ENCODE measurements at places on chromosomes 7 and 10.

DNA sequence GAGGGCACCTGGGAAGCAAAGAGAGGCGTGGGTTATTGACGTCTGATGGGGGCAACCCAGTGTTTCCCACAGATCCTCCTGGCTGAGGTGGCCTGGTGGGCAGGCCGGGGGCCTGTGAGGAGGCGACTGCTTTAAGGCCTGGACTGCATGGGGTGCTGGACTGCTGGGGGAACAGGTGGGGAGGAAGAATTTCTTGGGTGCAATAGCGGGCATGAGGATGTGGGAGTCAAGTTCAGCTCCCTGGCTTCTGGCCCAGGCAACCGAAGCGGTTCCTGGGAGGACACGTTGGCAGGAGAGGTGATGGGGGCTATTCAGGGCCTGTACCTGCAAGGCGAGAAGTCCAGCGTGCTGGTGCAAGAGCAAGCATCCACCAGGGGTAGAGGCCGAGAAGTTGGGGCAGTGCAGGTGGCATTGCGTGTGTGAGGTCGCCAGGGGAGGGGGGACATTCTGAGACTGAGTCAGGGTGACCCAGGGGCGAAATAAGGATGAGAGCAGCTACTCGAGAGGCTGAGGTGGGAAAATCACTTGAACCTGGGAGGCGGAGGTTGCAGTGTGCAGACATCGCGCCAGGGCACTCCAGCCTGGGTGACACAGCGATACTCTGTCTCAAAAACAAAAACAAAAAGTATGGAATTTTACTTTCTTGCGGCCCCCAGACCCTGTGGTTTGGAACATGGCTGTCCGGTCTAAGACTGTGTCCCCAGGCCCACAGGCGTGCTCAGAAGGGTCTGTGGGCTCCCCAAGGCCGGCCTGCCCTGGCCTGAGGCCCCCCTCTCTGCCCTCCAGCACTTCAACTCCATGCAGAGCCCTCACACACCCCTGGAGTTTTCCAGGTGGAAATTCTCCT is 53.6 kb upstream of the ELN start:
- DNase-seq = no peak

DNA sequence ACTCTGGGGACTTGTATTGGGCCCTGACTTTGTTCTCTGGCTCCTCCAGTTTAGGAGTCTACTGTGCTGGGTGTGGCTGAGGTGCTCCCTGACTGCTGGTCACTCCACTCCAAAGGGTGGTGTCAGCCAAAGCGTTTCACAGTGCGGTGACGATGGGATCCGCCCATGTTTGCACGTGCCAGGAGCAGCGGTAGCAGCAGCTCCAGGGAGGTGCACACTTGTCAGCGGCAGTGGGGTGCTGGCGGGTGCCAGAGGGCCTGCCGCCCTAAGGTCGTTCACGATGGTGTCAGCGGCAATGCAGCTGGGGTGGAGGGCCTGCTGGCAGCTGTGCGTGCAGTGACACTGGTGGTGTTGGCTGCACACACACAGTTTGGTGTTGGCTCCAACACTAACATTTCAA is 268.5 kb upstream of the AKR1E2 start:
- no peak for DNase-seq

- DNase-seq = no peak
Measured at GRCh38 chr10:79938728-79939406, 10.0 kb downstream of the SFTPD start.

GRCh38 chr10:119103241-119103902 is 541 bp upstream of the DENND10 start:
- DNase-seq = no peak

DNA sequence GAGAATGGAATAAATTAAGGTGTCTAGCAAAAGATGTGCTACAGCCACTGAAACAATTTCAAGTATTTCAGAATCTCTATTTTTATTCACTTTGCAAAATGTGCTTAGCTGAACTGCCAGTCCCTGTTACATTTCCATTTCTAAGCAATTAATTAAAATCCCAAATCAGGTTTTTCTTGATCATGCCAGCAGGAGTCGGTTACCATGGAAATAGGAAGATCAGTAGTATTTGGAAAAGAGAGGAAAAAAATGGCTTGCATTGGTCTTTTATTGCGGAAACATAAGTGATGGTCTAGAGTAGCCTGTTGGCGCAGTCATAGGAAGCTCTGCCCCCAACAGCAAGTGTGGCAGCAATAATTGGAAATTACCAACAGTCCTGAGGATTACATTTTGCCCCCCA is 867.1 kb downstream of the GATA3 start:
- DNase-seq = no peak

GRCh38 chr7:134367956-134368749 is 51.4 kb upstream of the SLC35B4 start:
- peak; percentile 43 for DNase-seq

DNA sequence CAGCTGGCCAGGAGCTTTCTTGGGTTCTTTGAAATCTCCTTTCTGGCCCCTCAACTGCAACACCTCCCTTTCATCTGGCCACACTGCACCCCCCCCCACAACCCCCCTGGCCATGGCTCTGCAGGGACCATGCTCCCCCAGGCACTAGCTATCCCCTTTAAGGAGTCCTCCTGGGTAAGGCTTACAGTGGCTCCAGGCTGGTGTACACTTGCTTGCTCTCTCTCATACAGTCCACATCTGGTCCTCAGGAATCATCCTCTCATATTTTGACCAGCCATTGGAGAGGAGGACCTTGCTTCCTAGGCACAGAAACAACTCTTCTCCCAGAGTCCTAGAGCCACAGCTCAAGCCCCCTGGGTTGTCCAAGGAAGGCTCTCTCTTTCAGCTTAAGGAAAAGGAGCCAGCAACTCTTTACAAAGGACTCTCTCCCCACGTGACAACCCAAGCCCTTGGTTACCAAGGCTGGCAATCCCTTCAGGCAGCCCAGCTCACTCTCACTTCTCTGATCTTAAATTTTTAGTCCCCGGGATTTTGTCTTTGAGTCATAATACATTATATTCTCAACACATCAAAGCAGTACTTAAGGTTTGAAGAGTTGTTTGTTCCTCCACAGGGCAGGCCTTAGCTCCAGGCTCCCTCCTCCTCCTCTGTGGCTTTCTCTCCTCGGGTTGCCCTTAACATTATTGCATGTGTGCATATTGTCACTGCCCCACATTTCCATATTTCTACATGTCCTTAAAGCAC is 9.9 kb downstream of the GARIN1A start:
- no peak for DNase-seq

GRCh38 chr10:74050653-74051052 is 52.7 kb downstream of the VCL start:
- DNase-seq = no peak

- DNase-seq = peak; percentile 69
Measured at GRCh38 chr7:15801551-15801950, 115.1 kb upstream of the MEOX2 start.

GRCh38 chr7:140773104-140773503 is 76.6 kb downstream of the NDUFB2 start:
- peak; percentile 22 for DNase-seq

- DNase-seq = no peak
Measured at GRCh38 chr7:158730383-158731346, 26.1 kb upstream of the NCAPG2 start.

DNA sequence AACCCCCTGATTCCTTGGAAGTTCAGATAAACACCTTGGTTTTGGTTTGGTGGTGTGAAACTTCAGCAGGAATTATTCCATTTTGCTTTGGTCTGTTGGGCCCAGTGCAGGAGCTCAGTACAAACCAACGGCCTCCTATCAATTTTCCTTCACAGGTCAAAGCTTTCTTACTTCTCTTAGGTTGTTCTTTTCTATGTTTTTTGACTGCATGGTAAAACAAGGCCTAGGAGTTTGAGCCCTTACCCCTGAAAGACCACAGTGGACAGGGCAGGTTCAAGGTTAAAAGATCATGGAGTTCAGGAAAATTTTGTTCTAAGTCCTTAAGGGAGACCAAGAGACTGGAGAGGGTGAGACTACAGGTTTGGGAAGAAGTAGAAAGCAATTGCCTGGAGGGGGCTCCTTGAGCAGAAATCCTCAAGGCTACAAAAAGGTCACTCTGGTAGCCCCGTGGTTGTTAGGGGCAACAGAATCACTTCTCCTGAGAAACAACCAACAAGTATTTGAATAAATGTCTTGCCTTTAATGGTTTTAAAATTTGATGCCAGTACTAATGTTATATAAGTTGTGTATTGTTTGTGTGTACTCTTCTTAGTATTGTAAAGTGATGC is 40.9 kb upstream of the FHIP2A start:
- no peak for DNase-seq

- no peak for DNase-seq
Measured at GRCh38 chr10:79131836-79132631, 63.3 kb downstream of the ZMIZ1 start.

DNA sequence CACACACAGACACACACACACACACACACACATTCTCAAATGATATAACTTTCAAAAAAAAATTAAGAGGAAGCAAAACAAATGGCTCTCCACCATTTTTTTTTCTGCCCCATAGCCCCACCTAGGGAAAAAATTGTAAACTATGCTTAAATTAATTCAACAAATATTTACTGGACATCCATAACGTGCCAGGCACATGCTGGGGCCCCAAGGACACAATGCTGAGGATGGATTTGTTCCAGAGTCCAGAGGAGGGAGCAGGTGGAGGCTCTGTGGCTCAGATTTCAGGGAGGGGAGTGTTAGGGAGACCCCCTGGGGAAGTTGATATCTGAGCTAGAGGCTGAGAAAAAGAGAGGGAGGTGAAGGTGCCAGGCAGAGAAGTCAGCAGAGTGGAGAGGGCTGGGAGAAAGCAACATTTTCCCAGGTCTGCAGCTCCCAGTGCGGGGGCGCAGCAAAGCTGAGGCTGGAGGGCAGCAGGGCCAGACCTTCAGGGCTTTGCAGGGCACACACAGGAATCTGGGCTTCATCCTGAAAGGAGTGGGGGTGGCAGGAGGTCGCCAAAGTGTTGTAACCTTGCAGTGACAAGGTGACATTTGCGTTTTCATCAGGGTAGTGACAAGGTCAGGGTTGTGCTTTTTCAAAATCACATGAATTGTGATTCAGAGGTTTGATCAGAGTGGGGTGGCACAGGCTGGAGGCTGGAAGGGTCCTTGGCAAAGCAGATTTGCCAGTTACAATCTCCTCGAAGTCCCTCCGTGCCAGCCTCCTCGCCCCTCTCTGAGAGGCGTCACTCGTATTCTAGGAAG is 261.6 kb downstream of the WDR11 start:
- no peak for DNase-seq

GRCh38 chr10:44936314-44936975 is 23.2 kb upstream of the RASSF4 start:
- DNase-seq = no peak

- DNase-seq = no peak
Measured at GRCh38 chr7:28446131-28446530, 33.8 kb downstream of the CREB5 start.

DNA sequence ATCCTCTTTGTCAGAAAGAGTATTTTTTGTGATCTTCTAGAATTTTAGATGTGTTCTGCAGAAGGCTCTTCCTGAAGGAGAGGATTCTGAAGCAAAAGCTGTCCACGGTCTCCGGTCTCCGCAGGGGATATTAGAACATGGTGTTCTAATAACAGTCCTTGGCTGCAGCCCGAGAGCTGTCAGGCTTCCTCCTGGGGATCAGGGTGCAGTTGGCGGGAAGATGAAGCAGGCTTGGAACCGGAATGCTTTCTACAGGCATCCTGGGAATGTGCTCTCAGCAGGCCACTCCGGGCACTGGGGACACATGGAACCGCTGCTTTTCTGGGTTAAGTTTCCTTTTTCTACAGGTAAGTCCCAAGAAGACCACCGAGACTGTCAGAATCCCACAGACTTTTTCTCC is 118.6 kb upstream of the PARD3 start:
- DNase-seq = no peak

DNA sequence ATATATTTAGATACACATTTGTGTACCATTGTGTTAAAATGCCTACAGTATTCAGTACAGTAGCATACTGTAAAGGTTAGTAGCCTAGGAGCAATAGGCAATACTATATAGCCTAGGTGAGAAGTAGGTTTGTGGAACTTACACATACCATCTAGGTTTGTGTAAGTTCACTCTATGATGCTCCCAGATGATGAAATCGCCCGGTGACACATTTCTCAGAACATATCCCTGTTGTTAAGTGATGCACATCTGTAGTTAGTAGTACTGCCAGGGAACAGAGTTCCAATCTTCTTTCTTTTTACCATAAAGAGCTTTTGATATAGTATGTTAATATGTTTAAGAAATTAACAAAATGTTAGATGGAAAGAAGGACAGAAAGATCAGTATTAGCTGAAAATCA is 138.2 kb downstream of the SNX13 start:
- peak; percentile 43 for DNase-seq

- DNase-seq = peak; percentile 86
Measured at GRCh38 chr7:101792051-101792681, 25.3 kb upstream of the CUX1 start.

- DNase-seq = peak; percentile 39
Measured at GRCh38 chr7:41924796-41925195, 221.9 kb upstream of the INHBA start.

DNA sequence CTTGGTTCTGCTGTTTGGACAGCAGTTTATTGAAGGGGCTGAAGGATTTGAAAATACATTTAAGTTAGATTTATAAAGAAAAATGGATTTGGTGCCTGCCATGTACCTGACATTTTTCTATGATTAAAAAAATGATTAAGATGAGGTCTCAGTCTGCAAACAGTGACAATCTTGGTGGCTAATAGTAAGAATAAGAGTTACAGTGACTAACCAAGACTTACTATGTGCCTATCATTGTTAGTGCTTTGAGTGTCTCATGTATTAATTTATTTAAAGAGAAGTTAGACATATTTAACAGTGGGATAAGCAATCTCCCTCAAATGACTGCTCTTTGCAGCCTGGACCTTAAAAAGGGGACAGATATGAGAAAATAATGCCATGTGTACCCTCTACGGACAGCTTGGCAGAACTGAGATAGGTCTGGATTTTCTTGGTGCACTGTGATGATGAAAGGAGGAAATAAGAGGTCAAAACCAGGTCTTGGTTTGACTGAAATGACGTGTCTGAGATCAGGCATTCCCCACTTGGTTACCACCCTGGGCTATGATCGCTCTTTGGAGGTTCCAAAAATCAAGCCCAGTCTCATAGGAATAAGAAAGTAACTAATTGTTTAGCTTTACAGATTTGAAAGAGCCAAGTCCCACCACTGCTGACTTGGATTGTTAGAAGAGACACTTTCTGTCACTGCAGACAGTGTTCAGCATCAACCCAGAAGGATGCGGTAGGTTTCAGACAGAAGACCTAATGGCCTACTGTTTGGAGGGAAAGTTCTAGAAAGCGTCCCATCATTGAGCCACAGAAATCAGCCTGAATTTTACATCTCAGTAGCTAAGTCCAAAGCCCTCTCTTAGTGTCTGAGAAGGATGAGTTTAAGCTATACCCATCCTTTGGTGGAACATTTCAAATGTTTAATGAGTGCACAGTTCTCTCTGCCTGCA is 2.1 kb downstream of the CASP7 start:
- peak; percentile 16 for DNase-seq

GRCh38 chr10:71966046-71967004 is 2.1 kb downstream of the CHST3 start:
- peak; percentile 92 for DNase-seq

DNA sequence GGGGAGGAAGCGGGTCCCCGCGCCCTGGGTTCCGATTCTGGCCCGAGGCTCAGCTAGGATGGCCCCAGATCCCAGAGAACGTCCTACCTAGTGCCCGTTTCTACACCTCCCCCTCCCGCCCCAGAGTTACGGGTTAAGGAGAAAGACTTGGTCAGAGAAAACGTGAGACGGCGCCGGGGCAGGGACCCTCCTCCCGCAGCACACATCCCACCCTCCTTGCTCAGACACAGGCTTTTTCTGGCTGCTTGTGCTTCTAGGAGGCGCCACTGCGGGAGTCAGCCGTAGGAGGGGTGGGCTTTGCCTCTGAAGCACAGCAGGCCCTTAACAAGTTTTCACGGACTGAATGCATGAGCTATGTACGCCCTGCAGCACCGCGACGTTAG is 104.9 kb upstream of the LEP start:
- DNase-seq = no peak
